ENCODE measurements at places on chromosomes 6 and 20.

DNA sequence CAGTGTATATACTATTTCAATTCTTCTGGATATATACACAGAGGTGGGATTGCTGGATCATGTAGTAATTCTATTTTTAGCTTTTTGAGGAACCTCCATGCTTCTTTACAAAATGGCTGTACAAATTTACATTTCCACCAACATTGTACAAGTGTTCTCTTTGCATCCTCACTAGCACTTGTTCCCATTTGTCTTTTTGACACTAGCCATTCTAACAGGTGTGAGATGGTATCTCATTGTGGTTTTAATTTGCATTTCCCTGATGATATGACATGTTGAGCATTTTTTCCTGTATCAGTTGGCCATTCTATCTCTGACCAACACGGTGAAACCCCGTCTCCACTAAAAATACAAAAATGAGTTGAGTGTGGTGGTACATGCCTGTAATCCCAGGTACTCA is 68.1 kb upstream of the PMEPA1 start:
- H3K4me3 ChIP-seq: no peak overlapping the region
- no peaks in the 10 kb centered on the region for H3K36me3 ChIP-seq
- DNase-seq: no peak
- H3K27me3 ChIP-seq: no peaks in the 10 kb centered on the region

DNA sequence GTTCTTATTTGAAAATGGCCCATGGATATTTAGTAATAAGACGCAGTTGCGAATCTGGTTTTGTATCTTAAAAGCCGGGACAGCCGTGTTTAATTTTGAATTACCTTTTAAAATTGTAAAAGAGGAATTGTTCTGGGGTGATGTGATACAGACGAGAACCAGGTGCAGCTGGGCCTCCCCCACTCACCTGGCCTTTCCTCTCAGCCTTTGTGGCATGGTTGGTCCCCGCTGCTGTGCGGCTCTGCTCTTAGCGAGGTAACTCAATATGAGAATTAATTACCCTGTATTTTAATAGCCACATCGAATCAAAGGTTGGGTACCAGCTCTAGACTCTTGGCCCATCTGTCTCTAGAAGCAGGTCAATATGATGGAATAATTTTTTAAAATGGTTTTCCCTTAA is 56.5 kb upstream of the DACT2 start:
- peak; percentile 5 for DNase-seq
- H3K27me3 ChIP-seq: no peaks in the 10 kb centered on the region
- H3K4me1 ChIP-seq: peaks cover 4% of the 10 kb centered on the region
- no peaks in the 10 kb centered on the region for H3K36me3 ChIP-seq
- no peak overlapping the region for H3K4me3 ChIP-seq

- H3K36me3 ChIP-seq: no peaks in the 10 kb centered on the region
- peak; percentile 28 for DNase-seq
- no peaks in the 10 kb centered on the region for H3K27me3 ChIP-seq
- H3K27ac ChIP-seq: no peak overlapping the region
- H3K4me3 ChIP-seq: no peak overlapping the region
- H3K4me1 ChIP-seq: no peaks in the 10 kb centered on the region
These were observed 21.4 kb upstream of the PREP start for GRCh38 chr6:105424175-105424783.

DNA sequence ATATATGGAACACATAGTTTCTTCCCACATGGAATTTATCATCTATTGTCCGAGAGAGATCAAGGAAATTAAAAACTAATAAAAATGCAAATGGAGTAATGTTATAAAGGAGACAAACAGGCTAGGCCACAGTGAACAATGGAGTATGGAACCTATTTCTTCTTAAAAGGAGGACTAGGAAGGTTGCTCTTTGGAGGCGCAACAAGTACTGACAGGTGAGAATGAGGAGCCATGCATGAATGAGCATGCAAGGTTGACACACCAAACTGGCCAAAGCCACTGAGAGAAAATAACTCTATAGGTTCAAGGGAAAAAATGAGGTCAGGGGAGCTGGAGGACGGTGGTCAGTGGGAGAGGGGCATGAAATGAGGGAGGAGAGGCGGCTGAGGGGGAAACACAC is 40.9 kb downstream of the PSMB1 start:
- no peaks in the 10 kb centered on the region for H3K4me1 ChIP-seq
- H3K36me3 ChIP-seq: no peaks in the 10 kb centered on the region
- no peaks in the 10 kb centered on the region for H3K27me3 ChIP-seq
- H3K27ac ChIP-seq: no peak overlapping the region
- no peak overlapping the region for H3K4me3 ChIP-seq

DNA sequence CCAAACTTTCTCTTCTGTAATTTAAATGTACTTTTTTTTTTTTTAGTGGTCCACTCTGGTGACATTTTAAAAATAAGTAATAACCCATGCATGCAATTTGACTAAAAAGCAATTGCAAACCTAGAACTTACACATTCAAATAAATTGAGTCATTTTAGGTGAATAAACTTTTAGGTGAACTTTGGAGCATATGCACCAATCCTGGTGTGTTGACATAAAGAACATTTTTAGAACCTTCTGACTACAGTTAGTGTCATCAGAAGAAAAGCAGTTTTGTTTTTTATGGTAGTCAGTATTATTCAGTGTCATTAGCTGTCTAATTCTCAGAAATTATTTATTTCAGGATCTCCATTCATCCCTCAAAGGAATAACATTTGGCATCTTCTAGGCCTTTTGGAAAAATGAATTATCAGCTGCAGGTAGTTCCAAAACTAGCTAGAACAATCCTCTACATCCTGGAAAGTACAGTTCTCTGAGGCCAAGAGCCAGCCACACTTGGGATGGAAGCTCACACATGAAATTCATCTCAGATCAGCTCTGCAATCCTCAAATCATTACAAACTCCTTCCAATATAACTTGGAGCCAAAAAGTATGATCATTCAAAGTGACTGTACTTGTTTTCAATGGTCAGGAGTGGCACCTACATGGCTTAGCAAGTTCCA is 38.5 kb upstream of the SIM1 start:
- no peaks in the 10 kb centered on the region for H3K27me3 ChIP-seq
- no peak overlapping the region for H3K4me3 ChIP-seq
- peak overlapping the region; percentile 54 for H3K27ac ChIP-seq
- no peak for DNase-seq
- no peaks in the 10 kb centered on the region for H3K4me1 ChIP-seq

All from tibial artery (tissue), 4 donors.